ENCODE measurements at places on chromosomes 7 and 10.
A peak's percentile ranks its signal among the peaks of the same experiment; 100 is the strongest.

GRCh38 chr7:74221713-74222112 lies 11.9 kb downstream of the LAT2 start:
- no peak for DNase-seq

DNA sequence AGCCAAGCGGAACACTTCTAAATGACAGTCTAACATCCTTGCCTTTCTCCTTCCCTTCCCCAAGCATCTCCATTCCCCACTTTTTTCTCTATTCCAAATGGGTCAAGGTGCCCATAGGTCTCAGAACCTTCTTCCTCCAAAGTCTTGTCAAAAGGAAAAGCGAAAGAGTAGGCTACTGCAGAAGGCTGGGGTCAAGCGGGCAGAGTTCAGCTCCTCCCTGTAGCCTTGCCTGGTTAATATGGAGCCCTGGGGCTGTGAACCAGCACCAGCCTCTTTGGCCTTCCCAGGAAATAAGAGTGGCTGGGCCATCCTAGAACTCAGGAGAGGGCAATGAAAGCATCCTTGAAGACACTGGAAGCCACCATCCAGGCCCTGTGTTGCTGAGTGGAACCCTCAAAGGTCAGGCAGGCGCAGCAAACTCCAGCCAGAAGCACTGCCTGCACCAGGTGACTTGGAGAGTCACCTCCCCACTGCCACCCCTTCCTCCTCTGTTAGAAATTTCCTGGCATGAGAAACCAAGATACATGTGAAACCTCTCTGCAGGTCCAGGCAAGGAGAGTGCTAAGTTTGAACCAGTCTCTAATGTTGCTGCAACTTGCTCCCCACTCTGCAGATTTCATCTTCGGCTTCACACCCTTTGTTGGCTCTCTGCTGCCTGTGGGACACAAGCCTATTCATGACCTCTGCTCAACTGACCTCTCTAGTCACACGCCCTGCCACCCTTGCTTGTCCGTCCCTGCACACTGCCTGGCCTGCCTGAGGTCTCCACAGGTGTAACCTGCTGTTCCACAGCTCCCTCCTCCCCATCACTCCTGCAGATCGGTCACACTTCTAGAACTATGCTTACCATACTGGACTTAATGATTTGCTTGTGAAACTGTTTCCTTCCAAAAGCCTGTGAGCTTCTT lies 74.9 kb downstream of the SH3PXD2A start:
- DNase-seq: no peak

GRCh38 chr7:128347647-128348097 lies 4.0 kb upstream of the RBM28 start:
- DNase-seq: peak; percentile 83

- no peak for DNase-seq
These were observed 105.2 kb upstream of the GSDME start for GRCh38 chr7:24862461-24862860.
